Hepatic stellate cell (primary cell): ENCODE measurements at places on chromosomes 11 and 22.

DNA sequence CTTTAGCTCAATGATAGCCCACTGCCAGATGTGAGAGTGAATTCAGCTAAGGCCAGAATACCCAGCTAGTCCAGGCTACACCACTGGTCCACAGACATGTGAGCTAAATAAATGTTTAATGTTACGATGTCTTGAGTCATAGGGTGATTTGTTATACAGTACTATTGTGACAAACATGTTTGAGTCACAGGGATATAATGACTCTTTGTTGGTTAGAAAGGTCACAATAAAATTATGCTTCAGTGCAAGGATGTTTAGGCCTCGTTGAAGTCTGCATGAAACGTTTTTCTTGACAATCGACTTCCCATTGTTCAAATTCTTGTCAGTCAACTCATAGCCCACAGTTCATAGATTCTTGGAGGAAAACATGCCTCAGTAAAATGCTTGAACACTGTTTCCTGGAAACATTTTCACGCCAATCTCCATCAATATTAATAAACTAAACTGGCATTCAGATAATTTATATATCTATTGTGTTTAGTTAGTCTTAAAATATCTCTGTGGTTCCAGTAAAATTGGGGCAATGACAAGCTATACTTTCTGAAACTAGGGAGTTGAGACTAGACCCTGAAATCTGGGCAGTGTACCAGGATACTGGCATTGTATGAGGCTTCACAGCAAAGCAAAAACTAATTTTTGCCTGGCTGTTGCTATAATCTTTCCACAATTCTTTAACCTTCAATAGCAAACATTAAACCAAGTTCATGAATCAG, 650.8 kb upstream of the KIRREL3 start:
- DNase-seq = no peak

DNA sequence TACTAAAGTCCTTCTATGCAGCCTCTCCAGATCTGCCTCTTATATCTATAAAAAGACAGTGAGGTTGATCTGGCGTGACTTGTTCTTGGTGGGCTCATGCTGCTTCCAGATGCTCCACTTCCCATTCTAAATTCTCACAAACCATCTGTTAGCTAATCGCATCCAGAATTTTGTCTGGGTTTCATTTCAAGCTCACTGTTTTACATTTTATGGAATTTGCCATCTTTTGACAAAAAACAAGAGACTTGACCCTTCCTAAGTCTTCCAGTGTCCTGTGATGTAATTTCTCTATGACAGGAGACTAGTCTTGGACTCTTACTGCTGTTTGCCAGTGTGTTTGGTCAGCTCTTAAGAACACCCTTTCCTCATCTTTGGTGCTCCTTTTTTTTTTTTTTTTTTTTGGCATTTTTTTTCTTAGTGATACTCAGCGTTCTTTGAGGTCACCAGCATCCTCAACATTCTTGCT, 23.0 kb downstream of the CRKL start:
- no peak for DNase-seq

- DNase-seq = peak; percentile 76
Observed at GRCh38 chr22:37607010-37607934, 1.4 kb upstream of the GGA1 start.

GRCh38 chr11:33723238-33723881, 12.9 kb downstream of the CD59 start:
- DNase-seq = peak; percentile 55

DNA sequence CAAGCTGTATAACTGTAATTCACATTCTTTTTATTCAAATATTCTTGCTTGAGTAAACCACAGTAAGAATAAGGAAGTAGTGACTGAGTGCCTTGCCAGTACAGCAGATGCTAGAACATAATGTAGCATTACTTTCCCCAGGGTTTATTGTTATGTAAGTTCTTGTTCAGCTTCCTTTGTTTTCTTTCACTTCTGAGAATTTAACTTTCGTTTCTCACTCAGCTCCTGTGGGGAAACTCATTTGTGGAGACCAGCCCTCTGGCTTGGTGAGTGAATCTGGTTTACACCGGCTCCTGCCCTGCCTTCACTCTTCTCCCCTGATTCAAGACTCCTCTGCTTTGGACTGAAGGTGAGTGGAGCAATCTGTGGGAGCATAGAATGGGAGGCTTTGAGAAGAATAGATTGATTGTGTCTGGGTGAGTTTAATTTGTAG, at the start of gene TRIM22:
Gene TRIM22 (plus strand): TSS at position 240 of the 433 bp plus-strand sequence. CDS start 6,443 bp downstream, outside the sequence.
- peak; percentile 60 for DNase-seq

- no peak for DNase-seq
Observed at GRCh38 chr11:27438595-27438981, 34.0 kb downstream of the LGR4 start.

DNA sequence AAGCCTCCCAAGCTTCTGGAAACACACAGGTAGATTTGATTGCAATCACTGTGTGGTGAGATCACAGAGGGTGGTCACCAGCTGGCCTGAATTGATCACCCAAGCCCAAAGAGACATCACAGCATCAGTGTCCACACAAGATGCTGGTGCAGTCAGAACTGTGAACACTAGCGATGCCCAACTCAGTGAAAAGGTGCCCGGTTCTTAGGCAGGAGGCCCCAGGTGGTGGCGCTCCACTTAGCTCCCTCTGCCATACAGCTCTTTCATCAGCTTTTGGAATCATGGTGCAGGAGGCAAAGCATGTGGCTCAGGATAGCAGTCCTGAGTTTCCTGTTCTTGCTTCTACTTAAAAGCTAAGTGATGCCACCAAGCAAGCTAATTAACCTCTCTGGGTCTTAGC, 11.1 kb downstream of the DGCR2 start:
- DNase-seq = no peak

GRCh38 chr11:28738549-28738948, 630.4 kb downstream of the METTL15 start:
- no peak for DNase-seq

- peak; percentile 94 for DNase-seq
Observed at GRCh38 chr22:32528984-32529982, 54.7 kb downstream of the FBXO7 start.

DNA sequence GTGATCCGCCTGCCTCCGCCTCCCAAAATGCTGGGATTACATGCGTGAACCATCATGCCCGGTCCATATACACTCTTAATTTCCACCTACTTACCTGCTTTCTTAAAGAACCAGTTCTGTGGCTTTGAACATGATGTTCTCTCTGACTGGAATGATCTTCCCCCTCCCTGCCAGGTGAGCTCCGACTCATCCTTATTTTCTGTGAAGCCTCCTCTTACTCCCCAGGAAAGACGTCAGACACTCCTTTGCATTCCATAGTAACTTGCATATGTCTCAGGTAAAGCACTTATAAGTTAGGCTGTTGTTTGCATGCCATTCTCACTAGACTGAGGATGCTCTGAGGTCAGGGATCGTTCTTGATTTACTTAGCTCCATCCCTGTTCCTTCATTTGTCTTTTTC, 91.8 kb upstream of the RAB1B start:
- no peak for DNase-seq

GRCh38 chr22:43088984-43089717, at the start of gene TTLL1:
Gene TTLL1 (minus strand): TSS chr22:43089391. CDS start chr22:43075586, 13,805 bp downstream.
- DNase-seq = peak; percentile 95

DNA sequence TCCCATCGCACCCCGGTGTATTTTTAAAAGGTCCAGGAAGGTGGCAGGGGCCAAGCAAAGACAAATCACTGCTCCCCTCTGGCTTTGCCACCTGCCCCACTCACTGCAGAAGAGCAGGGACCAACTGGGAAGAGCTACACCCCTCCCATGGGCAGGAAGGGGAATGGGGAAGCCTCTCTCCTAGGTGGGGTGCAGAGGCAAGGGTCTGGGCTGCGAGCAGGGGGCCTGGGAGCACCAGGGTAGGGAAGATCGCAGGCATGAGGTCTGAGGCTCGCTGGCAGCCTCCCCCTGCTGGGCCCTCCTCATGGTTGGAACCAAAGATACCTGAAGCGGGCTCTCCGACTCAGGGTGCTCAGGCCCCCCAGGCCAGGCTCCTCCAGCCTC, 36.8 kb downstream of the PISD start:
- no peak for DNase-seq

GRCh38 chr11:76695133-76695532, 24.6 kb upstream of the LRRC32 start:
- DNase-seq = no peak

DNA sequence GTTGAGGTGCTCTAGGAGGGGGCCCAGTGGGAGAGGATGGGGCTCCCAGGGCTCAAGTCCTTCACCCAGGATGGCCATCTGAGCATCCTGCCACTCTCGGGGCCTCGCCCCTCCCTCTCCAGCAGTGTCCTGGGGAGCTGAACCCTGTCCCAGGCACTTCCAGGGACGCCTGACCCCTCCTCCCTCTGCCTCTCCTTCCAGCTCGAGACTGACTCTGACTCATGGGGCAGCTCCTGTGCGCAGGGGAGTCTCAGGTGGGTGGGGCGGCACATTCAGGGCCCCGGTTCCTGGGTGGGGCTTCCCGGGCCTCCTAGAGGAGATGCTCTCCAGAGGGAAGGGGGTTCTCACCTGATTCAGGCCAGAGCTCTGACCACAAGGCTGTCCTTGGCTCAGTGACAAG, 77.1 kb upstream of the IGLL5 start:
- no peak for DNase-seq

- peak; percentile 99 for DNase-seq
Observed at GRCh38 chr22:49852898-49853894, at the start of gene ZBED4. Gene ZBED4 (plus strand): TSS chr22:49853844. CDS start chr22:49883663, 29,819 bp downstream.

DNA sequence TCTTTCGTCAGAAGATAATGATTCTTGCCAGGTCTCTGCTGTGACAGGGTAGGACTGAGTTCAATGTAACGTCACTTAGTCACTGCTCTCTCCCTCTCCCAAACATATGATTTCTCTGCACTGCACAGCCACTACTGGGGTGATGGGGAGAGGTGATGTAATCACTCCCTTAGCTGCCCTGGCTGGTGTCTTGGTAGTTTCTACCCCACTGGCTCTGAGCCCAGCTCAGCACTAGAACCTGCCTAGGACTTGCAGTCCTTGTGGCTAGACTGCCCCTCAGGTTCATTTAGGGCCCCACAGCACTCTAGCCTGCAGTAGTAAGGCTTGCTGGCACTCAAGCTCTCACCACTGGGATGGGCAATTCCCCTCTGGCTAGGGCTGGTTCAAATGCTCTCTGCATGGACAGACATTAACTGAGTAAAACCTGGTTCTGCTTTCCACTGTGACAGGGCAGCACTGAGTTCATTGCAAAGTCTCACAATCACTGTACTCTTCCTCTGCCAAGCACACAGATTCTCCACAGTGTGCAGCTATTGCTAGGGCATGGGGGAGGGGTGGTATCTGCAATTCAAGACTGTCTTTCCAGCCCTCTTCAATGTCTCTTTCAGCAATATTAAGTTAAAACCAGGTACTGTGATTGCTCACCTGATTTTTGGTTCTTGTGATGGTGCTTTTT, 571.4 kb upstream of the FAT3 start:
- DNase-seq = no peak

DNA sequence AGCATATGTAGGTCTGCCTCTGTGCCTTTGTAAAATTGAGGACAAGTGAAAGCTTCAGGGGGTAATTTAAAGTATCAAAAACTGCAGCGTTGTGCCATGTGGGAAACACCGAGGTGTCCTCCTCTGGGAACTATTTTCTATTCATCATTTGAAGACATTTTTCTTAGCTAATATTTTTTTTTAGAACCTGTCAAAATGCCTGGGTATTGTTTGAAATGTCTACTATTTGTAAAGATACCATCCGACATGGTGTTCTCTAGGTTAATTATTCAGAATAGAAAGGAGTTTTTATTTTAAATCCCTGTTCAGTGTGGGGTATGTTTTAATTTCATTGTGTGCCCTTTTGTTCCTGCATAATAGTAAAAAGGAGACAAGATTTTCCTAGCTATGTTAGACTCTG, 490.8 kb downstream of the NELL1 start:
- no peak for DNase-seq

DNA sequence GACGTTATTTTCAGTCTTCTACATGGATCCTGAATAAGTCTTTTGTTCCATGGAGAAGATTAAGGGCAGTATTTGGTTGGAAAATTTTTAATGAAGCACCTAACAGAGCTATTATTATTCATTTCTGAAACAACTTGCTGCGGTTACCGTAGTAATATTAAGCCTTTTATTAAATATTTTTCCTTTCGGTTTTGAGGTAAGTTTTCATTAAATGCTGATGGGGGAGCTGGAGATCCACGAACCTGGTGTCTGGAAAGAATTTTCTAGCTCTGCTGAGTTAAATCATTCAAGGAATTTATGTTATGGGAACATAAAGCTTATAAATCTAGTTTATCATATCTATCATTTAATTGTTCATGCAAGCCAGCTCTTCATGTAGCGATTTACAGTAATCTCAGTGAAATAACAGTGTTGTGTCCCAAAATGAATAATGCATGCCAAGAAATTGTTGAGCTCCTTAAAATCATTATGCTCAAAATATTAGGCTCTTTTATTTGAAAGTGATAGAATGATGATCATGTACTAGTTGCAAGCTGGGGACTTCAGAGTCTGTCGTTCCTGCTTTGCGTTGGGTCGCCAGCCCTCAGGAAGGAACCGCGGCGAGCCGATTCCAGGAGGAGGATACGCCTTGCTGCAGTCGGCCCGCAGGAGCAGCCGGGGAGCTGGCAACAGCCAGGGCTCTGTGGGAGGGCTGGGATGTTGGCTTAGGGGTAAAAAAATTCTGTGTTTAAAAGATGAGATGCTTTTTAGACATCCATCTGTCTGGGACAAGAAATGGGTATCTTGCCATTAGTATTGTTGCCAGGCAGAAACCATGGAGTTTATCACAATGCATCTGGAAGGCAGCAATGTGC, 83.1 kb downstream of the TBC1D22A start:
- DNase-seq = peak; percentile 47

DNA sequence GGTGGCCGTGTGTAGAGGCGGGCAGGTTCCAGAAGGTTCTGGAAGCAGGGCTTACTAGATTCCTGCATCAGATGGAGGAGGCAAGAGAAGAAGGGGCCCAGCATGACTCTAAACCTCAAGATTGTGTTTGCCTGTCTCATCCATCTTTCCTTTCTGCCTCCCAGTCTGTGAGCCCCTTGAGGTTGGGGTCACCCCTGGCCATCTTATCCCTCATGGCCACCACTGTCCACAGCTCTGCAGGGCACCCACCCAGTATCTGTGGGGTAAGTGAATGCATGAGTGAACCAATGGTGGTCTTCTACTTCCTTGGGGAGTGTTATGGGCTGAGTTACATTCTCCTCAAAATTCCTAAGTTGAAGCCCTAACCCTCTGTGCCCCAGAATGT, 79.3 kb downstream of the MYEOV start:
- no peak for DNase-seq

DNA sequence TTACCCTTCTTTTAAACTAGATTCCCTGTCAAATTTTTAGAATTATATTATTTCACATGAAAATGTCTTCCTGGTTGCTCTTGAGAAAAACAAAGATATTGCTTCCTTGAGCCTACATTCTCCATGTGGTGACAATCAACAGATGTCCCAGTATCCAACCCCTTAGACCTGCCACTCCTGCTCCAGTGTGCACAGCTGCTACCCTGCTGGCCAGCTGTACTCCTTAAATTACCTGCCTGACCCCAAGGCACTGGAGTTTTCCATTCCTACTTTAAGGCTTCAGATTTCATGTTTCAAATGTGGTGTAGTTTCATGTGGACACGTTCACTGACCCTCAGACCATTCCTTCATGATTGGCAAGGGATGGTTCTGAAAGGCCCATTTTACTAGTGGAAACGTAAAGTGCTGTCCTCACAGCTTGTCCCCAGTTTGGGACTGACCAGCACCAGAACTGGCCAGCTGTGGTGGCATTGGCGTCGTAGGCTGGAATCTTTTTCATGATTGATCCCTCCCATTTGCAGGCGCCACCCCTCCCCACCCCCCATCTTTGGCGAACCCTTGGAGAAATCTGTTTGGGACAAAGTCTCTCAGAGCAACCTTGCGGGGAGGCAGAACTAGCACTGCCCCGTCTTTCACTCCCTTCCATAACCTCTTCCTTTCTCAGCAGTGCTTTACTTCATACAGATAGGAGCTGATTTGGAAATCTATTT, 123.5 kb downstream of the DBX1 start:
- DNase-seq = no peak

GRCh38 chr22:28034760-28035401, 115.8 kb upstream of the PITPNB start:
- no peak for DNase-seq
